Upper lobe of right lung (tissue), 1 donor: ENCODE measurements at places on chromosomes 4 and X. TPM values are rescaled to one million over a fixed set of nuclear protein-coding genes. Genes with fewer than 3 reads are reported as not detected.

Gene STAG2
- 71.4 TPM for total RNA-seq

Gene GLRB
- total RNA-seq = 6.5 TPM

Gene ARR3
- total RNA-seq = not detected

Gene EPHA5
- 0.20 TPM for total RNA-seq

Gene PCDH10
- 0.41 TPM for total RNA-seq

GRCh38 chr4:39124885-39125599 lies 57.3 kb upstream of the WDR19 start:
- H3K36me3 ChIP-seq = no peaks in the 10 kb centered on the region
- no peaks in the 10 kb centered on the region for H3K27me3 ChIP-seq
- no peak overlapping the region for H3K27ac ChIP-seq
- no peak overlapping the region for H3K4me3 ChIP-seq
- DNase-seq = no peak

DNA sequence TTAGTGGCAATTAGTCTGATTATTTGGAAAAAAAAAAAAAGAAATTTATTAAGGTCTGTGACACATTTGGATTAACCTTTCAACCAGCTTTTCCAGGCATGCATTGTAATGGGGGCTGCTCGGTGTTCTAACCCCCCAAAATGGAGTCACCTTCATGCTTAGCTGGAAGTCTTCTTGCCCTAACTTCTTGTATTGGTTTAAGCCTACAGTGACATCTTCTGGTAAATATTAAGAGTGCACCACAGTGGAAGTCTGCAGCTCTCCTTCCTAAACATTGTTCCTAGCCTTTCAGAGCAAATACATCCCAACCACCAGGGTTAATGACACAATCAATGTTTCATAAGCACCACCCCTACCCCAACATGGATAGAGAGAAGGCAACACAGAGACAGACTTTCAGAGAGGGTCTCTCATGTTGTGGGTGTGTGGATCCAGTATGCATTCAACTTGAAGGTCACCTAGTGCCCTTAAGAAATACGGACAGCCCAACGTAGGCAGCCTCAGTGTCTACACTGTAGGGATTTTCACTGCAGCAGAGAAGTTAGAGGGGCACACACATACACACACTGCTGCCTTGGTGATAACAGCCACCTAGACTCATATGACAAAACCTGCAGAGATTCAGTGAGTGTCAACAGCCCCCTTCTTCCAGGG lies 142.9 kb upstream of the MBNL3 start:
- DNase-seq = no peak
- no peaks in the 10 kb centered on the region for H3K36me3 ChIP-seq
- no peaks in the 10 kb centered on the region for H3K4me1 ChIP-seq
- no peak overlapping the region for H3K27ac ChIP-seq

DNA sequence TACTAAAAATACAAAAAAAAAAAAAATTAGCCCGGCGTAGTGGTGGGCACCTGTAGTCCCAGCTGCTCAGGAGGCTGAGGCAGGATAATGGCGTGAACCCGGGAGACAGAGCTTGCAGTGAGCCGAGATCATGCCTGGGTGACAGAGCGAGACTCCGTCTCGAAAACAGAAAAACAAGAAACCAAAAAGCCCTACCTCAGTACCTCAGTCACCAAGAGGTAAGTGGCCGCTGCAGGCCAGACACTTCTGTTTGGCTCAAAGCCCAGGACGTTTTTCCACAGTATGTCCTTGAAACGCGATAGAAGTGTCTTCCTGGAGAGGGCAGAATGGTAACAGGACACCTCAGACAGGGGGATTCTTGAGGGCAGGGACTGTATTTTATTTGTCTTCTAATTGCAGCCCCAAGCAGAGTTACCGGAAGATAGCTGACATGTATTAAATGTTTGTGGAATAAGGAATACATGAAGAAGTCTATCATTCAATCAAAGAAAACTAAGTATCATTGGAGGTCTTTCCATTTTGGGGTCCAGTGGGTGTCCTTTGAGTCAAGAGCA lies 63.6 kb downstream of the CLNK start:
- no peak overlapping the region for H3K4me3 ChIP-seq
- no peak overlapping the region for H3K27ac ChIP-seq
- DNase-seq = no peak
